Foreskin melanocyte (primary cell): ENCODE measurements at places on chromosomes 7 and 10.

DNA sequence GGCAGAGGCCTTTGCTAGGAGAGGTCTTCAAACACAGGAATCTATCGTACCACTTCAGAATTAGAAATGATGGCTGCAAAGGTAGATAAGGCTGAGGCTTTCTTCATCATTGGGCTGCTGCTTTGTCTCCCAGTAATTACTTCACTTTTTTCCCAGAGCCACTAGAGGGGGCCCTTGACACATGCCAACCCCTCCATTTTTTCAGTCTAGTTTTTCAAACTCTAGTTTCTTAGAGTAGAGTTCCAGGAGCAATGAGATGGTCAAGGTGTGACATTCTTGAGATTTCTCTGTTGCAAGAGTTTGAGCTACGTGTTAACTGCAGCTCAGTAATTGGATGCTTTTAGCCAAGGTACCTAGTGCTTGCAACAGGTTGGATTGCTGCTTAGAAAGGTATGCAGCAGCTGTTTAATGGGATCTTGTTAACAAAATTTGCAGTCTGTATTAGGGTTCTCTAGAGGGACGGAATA lies 33.8 kb upstream of the RBM20 start:
- DNase-seq, result peak; percentile 25

DNA sequence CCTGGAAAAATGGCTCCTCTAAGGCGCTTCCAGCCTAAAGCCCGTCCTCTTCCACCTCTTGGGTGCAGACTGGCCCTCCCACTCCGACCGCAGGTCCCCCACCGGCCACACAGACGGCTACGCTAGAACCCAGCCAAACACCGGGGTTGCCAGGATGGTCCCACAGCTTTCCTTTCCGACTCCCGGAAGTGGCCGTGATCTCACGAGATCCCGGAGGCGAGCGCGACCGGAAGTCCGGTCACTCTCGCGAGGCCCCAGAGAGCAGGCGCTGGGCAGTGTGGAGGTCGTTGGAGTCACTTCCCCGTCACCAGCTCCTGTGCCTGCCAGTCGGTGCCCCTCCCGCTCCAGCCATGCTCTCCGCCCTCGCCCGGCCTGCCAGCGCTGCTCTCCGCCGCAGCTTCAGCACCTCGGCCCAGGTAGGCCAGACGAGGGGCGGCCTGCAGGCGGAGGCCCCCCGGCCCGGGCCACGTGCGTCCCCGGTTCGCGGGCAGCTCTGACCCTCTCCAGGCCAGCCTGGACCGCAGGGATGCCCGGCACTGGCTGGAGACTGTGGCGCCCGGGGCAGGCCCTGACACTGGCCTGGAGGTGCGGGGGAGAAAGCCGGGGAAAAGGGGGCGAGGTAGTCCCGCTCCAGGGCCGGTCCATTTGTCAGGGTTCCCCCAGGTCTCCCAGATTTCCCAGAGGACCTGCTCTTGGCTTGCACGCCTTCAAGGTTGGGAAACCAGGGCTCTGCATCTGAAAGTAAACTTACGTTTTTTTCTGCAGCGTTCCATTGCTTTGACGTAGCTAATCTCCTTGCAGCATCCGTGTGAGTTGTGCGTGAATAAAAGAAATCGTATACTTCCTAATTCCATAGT lies at the start of the genes MDH2 and STYXL1:
TSS of gene MDH2 (plus strand) at position 296 of the 857 bp plus-strand sequence. CDS start at position 351, 55 bp downstream.
TSS of gene STYXL1 (minus strand) at position 190 of the 857 bp plus-strand sequence. CDS start 17,477 bp downstream, outside the sequence.
- peak; percentile 94 for DNase-seq

DNA sequence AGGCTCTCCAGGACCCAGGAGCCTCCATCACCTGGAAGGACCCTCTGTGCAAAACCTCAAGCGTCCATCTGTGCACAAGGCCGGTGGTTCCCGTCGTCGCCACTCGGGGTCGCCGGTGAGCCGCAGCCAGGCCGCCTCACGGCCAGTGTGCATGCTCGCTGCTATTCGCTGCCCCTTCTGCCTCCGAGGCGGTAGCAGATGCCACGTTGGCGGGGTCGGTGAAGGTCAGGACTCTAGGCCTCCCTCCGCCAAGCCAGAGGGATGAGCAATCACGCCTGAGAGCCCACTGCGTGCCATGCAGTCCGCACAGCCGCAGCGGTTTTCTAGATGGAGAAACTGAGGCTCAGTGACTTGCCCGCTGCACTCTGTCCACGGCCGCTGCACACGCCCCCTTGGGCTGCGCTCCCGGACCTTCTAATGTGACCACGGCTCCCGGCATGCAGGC lies 5.7 kb downstream of the UPK3B start:
- no peak for DNase-seq

DNA sequence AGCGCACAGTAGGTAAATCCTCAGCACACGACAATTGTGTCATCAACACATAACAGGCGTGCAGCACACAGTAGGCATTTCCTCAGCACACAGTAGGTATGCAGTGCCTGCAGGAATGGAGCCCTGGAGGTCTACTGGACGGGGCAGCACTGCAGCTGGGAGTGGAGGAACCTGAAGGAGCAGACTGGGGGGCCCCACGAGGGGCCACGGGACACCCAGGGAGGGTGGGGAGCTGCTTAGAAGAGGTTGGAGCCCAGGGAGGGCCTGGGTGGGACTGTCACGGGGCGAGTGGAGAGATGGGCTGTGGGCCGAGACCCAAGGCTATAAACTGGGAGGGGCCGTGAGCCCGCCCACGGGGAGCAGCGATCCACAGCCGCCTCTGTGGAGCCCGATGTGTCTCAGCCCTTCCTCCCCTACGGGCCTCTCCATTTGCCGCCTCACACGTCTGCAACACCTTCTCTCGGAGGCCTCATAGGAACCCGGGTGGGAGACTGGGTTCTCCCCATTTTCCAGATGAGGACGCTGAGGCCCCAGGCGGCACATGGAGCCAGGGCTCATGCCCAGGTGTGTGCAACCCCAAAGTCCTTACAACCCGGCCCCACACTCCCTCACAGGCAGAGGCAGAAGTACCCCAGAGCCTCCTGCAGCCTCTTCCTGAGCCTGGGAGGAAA lies 101.5 kb downstream of the MICALL2 start:
- peak; percentile 10 for DNase-seq

- no peak for DNase-seq
These were observed 38.2 kb downstream of the GSDME start for GRCh38 chr7:24718977-24719491.

DNA sequence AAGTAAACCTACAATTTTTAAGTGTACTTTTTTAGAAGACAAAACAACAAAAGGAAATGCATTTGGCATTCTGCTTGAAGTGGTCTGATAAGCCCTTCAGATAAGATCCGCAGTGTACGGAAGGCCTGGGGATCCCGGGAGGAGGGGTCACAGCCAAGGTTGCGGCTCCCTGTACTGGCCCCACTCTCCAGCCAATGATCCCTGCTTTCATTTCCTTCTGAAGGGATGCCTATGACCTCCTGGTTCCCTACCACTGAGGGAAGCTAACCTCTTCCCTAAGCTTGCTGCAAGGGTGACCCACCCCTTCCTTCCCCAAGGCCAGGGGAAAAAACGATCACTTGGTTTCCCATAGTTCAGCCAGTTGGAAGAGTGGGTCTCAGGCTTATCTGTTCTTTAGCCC lies 5.3 kb downstream of the DENND2A start:
- no peak for DNase-seq

DNA sequence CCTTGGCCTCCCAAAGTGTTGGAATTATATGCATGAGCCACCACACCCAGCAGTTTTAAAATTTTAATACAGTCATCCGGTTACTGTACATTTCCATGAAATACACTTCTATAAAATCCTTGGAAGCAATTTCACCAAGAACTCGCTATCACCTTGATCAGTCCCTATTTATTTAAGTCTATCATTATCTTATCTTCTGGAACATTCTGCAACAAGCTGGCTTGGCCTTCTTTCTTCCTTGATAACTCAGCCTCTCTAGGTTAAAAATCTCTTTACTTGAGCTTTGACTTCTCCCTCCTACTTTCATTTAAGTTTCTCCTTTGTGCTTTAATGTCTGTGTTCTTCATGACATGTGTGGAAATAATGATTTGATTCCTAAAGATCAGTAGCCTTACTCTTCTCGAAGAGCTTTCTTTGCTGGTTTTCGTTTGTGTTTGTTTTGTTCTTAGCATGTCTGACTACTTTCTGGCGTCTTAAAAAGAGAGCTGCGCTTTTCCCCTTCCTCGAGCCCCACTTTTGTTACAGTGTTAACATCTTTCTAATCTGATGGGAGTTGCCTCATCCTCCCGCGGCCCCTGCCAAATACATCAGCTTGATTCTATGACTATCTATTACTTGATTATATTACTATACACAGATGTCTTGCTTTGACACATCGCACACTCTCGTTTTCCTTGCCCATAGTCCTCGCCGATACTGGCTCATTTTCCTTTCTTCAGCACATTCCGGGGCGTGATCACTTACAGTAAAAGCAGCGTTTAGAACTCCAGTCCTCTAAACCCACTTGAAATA lies 11.1 kb upstream of the CALML5 start:
- no peak for DNase-seq

DNA sequence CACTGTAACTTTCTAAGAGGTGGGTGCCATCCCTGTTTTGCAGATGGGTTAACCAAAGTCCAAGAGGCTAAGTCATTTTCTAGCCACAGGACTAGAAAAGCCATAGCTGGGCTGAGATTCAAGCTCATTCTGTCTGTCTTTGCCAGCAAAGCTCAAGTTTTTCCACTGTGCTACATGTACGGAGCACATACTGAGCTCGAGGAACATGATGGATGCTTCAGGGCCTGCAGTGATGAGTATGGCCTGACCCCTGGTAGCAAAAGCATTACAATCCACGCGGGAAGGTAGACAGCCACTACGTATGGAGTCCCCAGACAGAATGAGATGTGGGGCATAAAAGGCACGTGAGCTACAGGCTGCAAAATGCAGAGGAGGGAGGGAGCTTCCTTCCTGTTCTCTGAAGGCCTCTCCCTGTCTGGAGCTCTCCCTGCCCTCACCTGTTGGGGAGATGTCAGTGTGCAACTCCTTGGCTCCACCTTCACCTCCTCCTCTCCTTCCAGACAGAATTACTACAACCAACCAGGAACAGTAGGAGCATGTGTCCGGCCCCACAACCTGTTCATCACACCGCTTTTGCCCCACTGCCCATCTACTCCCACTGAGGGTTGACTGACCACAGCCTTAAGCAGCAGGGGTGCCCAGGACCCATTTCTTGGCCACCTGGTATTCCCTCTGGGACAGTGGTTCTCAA lies 16.4 kb downstream of the ITPRIP start:
- no peak for DNase-seq

DNA sequence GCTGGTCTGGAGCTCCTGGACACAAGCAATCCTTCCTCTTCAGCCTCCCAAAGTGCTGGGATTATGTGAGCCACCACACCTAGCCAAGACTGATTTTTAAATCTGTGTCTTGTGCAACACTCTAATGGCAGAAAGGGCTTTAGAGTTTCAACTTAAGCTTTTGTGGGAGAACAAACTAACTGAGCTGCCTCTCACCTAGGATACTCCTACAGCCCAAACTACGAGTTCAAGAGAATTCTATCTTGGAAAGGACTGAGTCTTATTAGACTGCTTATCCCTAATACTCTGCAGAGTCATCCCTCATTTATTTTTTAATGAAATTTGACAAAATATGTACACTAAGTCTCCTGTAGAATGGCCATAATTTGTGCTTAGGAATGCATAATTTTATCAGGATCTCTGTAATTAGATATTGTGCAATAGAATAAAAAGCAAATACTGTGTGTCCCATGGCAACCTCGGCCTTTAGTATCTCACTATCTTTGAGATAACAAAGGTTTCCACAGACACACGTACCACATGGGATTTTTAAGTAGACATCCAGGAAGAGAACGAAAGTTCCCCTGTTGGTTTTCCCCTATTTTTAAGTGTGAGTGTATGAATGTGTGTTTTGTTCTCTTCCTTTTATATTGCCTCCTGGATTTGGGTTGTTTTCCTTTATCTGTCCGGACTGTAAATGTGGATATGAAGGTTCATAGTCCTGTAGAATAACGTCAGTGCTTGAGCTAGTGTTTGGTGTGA lies 199.4 kb upstream of the TCF7L2 start:
- no peak for DNase-seq

DNA sequence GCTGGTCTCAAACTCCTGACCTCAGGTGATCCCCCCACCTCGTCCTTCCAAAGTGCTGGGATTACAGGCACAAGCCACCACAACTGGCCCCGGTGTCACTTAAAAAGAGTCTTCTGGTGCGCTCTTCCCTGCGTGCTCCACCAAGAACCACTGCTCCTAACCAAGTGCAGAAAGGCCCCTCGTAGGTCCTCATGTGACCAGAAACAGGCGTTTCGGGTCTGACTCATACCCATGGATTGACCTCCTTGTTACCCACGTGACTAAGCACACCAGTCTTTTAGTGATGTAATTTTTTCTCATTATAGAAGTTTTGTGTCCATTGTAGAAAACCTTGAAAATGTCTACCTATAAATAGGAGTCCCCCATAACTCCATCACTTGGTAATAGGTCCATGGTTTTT lies 13.9 kb downstream of the FKBP6 start:
- DNase-seq, result peak; percentile 80

DNA sequence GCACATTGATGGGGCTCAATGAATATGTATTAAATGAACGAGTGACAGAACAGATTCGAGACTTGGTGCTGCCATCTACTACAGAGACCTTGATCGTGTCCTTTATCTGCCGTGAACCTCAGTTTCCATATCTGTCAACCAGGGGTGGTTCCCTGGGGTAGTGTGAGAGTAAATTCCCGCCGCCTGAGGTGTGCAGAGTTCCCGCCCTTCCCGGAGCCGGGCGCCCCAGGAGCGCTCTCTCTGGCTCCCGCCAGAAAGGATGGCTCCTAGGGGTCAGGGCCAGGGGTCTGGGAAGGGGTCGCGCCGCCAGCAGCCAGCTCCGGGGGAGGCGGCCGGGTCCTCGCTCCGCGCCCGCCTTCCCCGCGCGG lies 333 bp upstream of the PLCE1 start:
- no peak for DNase-seq

GRCh38 chr7:7220821-7221220 lies 38.5 kb downstream of the C1GALT1 start:
- no peak for DNase-seq

- no peak for DNase-seq
These were observed 63.5 kb downstream of the FAM53B start for GRCh38 chr10:124680675-124681074.

GRCh38 chr10:31130406-31130805 lies 98.7 kb upstream of the ZNF438 start:
- no peak for DNase-seq

- DNase-seq, result no peak
These were observed 4.2 kb downstream of the WDR86 start for GRCh38 chr7:151405588-151405987.

DNA sequence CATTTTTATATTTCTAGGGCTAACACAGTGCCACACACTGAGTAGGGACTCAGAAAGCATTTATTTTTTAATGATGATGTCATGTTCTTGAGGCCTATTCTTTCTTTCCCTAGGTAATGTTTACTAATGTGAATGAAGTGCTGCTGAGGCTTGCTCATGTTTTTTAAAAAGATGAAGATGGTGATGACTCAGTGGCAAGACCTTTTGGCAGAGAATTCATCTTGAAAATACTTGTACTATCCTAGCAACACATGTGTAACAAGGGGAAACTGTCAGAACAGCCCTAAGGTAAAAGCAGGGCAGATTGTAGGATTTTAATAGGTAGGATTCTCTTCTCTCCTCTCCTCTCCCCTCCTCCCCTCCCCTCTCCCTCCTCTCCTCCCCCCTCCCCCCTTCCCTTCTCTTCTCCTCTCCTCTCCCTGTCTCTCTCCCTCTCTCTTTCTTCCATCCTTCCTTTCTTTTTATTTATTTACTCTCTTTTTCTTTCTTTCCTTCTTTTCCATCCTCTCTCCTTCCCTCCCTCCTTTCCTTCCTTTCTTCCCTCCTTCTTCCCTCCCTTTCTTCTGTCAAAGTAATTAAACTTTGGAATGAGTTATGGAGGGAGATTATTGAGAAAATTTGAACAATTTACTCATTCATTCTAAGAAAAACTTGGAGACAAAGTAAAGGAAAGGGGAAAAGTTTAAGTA lies 75.3 kb downstream of the ZNF92 start:
- DNase-seq, result no peak

GRCh38 chr10:74674927-74675326 lies 151.5 kb upstream of the KAT6B start:
- no peak for DNase-seq

- no peak for DNase-seq
These were observed 83.3 kb downstream of the PAXIP1 start for GRCh38 chr7:154919344-154920225.
